ENCODE measurements at places on chromosomes 6 and 20.

GRCh38 chr20:37345339-37346235 is at the start of gene SRC:
Gene SRC, plus strand, starts transcription at chr20:37346140. Its CDS starts 38,014 bp downstream, at chr20:37384154.
- no peak for DNase-seq

DNA sequence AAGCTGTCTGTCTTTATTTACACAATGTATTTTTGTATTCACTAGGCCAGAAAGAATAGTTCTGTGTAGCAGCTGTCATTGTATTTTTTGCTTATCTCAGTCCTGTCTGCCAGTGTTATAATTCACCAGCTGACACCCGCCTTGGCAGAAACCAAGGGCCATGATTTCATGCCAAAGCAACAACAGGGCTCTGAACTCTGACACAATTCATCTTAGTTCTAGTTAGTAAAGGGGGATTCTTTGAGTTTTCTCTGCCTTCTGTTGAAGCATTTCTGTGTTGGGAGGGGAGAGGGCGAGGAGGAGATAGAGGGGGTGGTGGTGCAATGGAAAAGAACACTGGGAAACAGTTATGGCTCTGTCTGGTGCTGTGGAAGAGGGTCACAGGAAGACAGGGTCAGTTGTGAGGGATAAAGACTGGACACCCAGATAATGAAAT is 684.6 kb upstream of the MARCKS start:
- DNase-seq = no peak

DNA sequence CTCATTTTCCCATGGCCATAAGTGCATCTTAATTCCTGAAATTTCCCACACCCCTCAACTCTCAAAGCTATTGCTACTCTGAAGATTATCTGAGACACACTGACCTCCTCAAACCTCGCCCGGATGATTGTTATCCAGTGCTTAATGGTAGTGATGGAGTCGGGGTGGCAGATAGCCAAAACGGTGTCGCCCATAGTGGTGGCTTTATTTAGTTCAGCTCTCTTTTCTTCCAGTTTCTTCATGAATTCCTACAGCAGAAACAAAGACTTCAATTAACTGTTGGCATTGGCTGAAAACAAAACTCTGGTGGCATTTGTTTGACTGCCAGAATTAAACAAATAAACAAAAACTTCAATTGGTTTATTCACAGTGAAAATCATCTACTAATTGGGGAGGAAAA is 165.4 kb downstream of the DST start:
- DNase-seq = no peak

DNA sequence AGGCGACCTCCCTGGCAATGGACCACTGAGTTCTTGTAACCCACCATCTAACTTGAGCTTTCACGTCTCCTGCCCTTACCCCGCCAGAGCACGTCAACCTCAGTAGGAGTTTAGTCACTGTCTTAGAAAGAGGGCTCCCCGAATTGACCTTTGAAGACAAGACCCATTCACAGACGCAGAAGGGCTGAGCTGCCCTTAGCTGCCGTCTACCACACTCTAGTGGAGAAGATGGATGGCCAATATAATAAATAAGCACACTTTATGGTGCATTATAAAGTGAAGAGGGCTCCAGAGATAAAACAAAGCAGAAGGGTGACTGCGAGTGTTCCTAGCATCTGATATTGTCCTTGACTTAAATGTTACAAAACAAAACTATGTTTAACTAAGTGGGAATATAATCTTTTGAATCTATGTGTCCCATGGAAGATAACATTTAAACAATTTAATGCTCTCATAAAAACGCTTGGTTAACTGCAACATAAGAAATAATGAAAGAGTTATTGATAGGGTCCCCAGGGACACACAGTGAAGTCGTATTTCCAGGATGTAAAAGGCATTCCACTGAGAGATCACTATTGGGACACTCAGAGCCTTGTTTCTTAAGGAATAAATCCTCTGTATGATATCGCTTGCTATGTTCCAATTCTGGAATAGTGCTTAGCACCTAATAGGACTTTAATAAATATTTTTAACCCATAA is 261.1 kb downstream of the THBS2 start:
- DNase-seq = no peak

DNA sequence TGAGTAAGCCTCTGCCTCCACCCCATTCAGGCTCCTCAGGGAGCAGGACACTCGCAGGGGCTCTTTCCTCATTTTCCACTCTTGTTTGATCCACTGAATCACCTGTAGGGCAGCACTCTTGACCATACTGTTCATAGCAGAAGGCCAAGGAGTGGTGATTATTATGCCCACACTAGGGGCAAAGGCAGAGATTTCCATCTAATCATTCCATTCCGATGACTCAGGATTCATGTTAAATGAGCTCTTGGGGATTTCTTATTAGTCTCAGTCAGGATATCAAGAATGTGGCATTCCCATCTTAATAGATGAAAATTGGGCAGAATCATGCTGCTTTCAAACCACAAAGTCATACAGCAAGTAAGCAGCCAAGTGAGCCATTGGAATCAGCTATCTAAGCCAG is 101.9 kb upstream of the MOCS1 start:
- DNase-seq = no peak

- DNase-seq = no peak
Observed at GRCh38 chr6:154086510-154086909, 47.5 kb downstream of the OPRM1 start.

- no peak for DNase-seq
Observed at GRCh38 chr6:143026696-143027449, 33.8 kb upstream of the AIG1 start.

DNA sequence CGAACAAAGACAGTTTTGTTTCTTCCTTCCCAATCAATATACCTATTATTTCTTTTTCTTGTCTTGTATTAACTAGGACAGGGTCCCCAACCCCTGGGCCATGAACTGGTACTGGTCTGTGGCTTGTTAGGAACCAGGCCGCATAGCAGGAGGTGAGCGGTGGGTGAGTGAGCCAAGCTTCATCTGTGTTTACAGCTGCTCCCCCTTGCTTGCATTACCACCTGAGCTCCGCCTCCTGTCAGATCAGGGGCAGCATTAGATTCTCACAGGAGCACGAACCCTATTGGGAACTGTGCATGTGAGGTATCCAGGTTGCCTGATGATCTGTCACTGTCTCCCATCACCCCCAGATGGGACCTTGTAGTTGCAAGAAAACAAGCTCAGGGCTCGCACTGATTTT is 151.9 kb downstream of the CDKAL1 start:
- DNase-seq = no peak
